ENCODE measurements at places on chromosomes 7 and 10.

DNA sequence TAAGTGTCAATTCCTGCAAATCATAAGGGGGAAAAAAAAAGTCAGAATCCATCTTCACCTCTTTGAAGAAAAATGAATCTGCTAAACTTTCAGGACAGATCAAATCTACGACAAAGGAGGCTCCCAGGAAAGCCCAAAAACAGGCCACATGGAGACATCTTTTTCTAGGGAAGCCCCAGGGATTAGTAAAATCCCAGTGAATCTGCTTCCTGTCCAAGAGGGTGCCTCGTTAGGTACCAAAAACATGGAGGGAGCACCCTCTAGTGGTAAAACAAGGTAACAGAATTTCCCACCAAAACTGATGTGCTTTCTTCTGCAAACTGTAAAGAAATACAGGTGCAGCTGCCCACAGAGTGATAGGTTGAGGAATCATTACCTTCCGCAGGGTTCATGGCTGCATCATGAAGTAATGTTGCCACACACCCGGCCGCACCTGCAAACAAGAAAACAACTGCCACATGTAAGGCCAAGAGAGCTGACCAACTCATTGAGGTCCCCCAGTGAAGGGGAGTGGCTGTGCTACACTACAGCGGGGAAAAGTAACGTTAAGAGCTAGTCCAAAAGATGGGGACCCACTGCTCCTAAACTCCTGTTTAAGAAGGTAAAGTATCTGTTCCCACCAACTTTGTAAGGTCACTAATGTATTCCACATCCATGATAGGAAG lies 7.9 kb downstream of the SLC25A28 start:
- H3K4me1 ChIP-seq, result no peaks in the 10 kb centered on the region
- H3K27ac ChIP-seq, result no peak overlapping the region
- peak; percentile 62 for DNase-seq
- no peak overlapping the region for H3K4me3 ChIP-seq
- peaks cover 26% of the 10 kb centered on the region for H3K36me3 ChIP-seq

DNA sequence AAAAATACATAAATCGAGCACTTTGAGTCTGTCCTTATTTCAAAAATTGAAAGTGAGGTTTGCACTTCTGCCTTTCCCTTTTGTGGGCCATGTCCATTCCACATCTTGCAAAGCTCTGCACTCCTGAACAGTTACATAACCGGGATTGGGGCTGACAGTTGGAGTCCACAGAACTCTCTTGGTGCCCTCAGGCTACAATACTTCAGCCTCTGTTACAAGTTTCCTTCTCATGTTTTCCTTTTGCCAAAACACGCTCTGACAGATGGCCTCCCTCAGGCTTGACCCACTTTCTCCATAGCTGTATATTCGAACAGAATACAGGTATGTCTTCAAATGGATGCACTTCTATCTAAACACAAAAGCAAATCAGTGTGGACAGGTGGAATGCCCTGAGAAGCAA lies 335.9 kb downstream of the WDR37 start:
- H3K4me3 ChIP-seq, result no peak overlapping the region
- H3K36me3 ChIP-seq, result no peaks in the 10 kb centered on the region
- DNase-seq, result no peak
- no peaks in the 10 kb centered on the region for H3K4me1 ChIP-seq
- no peaks in the 10 kb centered on the region for H3K27me3 ChIP-seq
- no peak overlapping the region for H3K27ac ChIP-seq

DNA sequence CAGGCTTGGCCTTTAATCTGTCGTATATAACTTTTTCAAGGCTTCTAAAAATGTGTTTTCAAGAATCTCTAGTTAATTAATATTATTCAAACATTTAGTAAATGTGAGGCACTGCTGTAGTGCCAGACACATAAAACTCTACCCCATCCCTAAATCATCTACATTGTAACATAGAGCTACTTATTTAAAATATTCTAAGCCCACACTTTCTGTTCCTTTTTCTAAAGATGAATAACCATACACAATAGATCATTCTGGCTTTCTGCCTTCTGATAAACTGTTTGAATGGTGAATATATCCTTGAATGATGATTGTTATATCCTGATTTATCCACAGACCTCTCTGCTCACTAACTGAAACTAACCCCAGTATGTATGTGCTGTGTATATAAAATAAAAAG lies 41.4 kb downstream of the BRAF start:
- no peak overlapping the region for H3K4me3 ChIP-seq
- no peaks in the 10 kb centered on the region for H3K27me3 ChIP-seq

DNA sequence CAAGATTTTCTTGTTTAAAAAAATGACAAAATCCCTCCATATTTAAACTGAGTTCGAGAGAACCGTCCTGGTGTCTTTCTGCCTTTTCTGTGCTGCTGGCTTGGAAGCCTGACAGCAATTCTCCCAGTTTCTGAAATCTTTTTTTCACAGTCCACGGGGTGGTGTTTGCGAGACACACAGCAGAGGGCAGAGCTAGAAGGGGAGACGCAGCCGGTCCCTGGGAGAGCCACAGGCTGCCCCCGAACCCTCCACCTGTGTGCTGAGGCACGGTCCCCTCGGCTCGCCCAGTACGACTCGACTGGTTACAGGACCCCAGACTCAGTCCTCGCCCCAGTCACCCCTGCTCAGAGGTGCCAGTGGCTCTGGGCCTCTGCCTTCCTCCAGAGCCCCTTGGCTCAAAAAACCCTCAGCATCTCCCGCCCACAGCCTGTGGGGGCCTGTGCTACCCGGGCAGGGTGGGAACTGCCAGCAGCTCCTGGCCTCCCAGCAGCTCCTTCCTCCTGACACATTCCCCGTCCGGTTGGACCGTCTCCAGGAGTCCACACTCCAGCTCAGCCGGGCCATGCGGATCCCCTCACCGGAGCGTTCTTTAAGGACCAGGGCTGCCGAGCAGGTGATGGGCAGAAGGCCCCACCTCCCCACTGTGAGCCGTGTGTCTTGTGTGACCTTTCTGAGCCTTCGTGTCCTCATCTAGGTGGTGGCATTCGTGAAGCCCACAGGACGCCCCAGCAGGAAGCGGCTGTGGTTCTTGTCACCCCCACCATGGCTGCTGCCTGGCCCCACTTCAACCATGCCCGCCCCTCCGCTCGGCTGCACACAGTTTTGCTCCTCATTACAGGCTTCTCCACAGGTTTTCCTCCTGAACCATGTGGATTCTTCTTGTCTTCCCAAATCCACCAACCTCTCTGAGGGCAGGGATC lies 52.3 kb upstream of the EN2 start:
- no peak for DNase-seq
- no peaks in the 10 kb centered on the region for H3K4me1 ChIP-seq
- peaks cover 4% of the 10 kb centered on the region for H3K27me3 ChIP-seq
- no peak overlapping the region for H3K27ac ChIP-seq

DNA sequence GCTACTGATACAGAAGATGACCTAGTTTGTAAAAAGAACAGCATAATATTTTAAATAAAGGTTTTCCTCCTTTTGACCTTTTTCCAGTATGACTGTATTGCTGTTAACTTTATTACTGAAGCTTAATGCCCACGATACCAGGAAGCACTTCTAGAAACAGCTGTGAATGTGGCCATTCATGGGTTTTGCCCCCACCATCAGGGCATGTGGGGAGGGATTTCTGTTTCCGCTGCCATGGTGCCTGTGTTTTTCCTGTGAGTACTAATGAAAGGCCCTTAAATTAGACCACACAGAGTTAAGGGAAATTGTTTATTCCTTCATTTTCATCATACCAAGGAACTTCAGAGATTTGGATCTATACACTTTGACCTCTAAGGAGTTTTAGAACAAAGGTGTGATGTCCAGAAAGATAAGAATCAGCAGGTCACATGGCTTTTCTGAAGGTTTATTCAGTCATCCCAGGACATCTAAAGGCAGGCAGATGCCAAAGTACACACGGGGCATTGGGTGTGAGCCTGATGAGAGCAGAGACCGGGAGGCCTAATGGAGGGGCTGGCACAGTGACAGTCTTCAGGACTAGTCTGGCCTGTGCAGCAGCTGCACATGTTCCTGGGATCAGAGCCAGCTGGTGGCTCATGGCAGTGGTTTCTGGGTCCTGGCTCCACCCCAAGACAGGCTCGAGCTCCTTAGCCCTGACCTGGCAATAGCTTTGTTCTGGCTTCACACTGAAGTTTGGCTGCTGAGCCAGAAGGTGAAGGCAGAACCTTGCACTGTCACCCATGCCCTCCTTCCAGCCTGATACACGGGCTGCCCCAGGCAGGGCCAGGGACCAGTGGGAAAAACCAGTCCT lies 190.9 kb downstream of the REEP3 start:
- no peaks in the 10 kb centered on the region for H3K27me3 ChIP-seq
- H3K36me3 ChIP-seq, result no peaks in the 10 kb centered on the region
- no peak overlapping the region for H3K27ac ChIP-seq

GRCh38 chr10:77544617-77545016 lies 93.0 kb downstream of the KCNMA1 start:
- H3K36me3 ChIP-seq, result no peaks in the 10 kb centered on the region
- DNase-seq, result no peak
- no peaks in the 10 kb centered on the region for H3K27me3 ChIP-seq
- H3K4me3 ChIP-seq, result no peak overlapping the region

GRCh38 chr7:152081088-152081487 lies 55.6 kb downstream of the GALNT11 start:
- H3K27ac ChIP-seq, result no peak overlapping the region
- no peaks in the 10 kb centered on the region for H3K4me1 ChIP-seq
- no peak for DNase-seq
- no peaks in the 10 kb centered on the region for H3K36me3 ChIP-seq
- H3K4me3 ChIP-seq, result no peak overlapping the region
- H3K27me3 ChIP-seq, result no peaks in the 10 kb centered on the region

DNA sequence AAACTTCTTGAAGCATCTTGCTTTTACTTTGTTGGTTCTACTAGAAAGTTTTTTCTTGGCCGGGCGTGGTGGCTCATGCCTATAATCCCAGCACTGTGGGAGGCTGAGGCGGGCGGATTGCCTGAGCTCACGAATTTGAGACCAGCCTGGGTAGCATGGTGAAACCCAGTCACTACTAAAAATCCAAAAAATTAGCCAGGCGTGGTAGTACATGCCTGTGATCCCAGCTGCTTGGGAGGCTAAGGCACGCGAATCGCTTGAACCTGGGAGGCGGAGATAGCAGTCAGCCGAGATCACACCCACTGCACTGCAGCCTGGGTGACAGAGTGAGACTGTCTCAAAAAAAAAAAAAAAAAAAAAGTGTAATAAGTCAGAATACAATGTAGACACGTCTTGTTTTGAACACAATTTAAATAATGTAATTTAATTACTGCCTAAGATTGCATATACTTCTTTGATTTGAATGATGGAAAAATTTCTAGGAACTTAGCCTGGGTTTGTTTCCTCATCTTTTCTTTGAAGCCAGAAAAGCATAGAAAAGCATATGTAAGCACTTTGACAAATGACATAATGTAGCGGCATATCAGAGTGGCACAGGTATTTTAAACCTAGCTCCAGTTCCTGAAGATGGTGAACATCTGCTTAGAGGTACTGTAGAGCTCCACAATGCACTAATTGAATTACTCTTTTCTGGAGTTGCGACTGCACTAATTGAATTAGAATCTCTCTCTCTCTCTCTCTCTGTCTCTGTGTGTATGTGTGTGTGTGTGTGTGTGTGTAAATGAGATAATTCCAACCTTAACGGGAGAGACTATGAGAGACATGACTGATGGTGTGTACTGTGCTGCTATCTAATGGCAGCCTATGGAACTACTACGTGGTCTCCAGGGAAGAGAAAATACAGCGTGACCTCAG lies 87.8 kb downstream of the BTRC start:
- DNase-seq, result peak; percentile 78
- no peak overlapping the region for H3K27ac ChIP-seq
- no peaks in the 10 kb centered on the region for H3K36me3 ChIP-seq
- H3K4me3 ChIP-seq, result no peak overlapping the region

DNA sequence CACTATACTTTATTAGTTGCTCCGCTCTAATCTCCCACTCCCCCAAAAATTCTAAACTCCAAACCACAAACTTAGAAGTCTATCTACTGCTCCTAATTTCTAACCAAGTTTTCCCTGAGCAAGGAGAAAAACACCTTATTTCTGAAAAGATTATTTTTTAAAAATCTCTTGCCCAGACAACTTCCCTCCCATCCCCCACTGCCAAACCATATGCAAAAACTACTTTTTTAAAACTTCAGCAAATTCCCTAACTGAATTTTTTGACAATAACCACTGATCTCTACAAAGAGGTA lies 1.9 kb downstream of the UBE2H start:
- no peak for DNase-seq
- peaks cover 8% of the 10 kb centered on the region for H3K4me1 ChIP-seq
- no peaks in the 10 kb centered on the region for H3K27me3 ChIP-seq
- no peaks in the 10 kb centered on the region for H3K36me3 ChIP-seq
- no peak overlapping the region for H3K27ac ChIP-seq
- H3K4me3 ChIP-seq, result peak overlapping the region; percentile 95

- peaks cover 8% of the 10 kb centered on the region for H3K4me1 ChIP-seq
- no peak for DNase-seq
- no peaks in the 10 kb centered on the region for H3K27me3 ChIP-seq
- no peaks in the 10 kb centered on the region for H3K36me3 ChIP-seq
These were observed 134.6 kb downstream of the JAZF1 start for GRCh38 chr7:28046035-28046434.

GRCh38 chr10:34186745-34187144 lies 628.4 kb downstream of the PARD3 start:
- DNase-seq, result no peak
- no peak overlapping the region for H3K27ac ChIP-seq
- no peaks in the 10 kb centered on the region for H3K27me3 ChIP-seq

- no peaks in the 10 kb centered on the region for H3K27me3 ChIP-seq
- H3K27ac ChIP-seq, result no peak overlapping the region
- no peak overlapping the region for H3K4me3 ChIP-seq
- H3K4me1 ChIP-seq, result peaks cover 8% of the 10 kb centered on the region
- no peak for DNase-seq
These were observed 41.6 kb downstream of the CDC123 start for GRCh38 chr10:12237265-12238220.

DNA sequence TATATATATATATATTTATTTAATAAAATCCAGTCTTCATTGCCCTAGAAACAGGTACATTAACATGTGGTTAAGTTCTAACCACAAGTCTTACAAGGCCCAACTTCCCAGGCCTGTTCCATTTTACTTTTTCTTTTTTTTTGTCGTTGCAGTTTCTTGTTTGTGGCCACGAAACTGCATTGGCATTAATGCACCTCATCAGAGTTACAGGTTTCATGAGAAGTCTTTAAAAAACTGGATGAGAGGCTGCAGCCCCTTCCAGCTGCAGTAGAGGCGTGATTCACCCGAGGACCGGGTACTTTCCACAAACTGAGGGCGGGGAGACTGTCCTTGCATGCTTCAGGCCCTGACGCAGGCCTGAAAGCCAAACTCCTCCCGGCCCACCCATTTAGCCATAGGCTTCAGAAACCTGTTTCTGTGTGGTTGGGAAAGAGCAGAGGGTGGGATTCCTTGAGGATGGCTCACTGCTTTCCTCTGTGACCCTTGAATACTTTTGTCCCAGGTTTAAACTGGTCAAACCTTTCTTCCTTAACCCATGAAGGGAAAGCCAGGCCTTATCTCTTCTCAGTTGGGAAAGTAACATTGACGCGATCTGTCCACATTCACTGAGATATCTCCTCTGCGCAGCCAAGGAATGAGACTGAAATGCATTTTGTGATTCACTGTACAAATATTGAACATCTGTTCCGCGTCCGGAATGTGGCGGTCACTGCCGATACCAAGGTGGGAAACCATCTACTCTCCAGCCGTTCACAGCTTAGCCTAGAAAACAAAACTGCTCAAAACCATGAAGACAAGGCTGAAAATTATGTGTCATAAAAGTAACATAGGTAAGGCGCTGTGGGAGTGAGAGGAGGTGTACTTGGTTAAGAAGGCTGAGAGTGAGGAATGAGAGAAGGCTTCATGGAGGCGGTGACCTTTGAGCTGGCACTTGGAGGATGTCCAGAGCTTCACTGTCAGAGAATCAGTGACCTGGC lies 311.7 kb downstream of the GATA3 start:
- no peaks in the 10 kb centered on the region for H3K27me3 ChIP-seq
- no peaks in the 10 kb centered on the region for H3K36me3 ChIP-seq
- peak; percentile 81 for DNase-seq
- no peak overlapping the region for H3K4me3 ChIP-seq
- peak overlapping the region; percentile 49 for H3K27ac ChIP-seq

Data from IMR-90 (cell line).